ENCODE measurements at places on chromosomes 7 and 10. TPM values are rescaled to one million over a fixed set of nuclear protein-coding genes. Genes with fewer than 3 reads are reported as not detected.

DNA sequence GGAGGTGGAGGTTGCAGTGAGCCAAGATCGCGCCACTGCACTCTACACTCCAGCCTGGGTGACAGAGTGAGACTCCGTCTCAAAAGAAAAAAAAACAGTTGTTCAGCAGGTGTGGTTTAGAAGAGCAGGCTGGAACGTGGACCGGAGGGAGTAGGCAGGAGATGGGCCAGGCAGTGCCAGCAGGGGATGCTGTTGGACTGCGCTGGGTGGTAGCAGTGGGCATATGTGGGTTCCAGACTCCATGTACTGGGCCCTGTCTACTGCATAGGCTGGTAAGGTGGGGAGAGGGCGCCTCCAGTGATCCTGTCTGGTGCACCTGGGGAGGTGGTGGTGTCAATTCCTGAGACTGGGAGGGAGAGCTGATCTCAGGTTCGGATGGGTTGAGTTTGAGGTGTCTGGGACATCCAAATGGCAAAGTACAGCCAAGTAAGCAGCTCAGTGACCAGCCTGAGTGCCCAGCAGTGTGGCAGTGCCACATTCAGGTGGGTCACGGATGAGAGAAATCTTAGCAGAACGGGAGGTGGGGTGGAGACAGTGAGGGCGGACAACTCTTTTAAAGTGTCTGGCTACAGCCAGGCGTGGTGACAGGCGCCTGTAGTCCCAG, 25.9 kb downstream of the SFXN4 start:
- peak; percentile 62 for DNase-seq

- DNase-seq = no peak
These were observed 3.1 kb downstream of the FLNC start for GRCh38 chr7:128833148-128833945.

DNA sequence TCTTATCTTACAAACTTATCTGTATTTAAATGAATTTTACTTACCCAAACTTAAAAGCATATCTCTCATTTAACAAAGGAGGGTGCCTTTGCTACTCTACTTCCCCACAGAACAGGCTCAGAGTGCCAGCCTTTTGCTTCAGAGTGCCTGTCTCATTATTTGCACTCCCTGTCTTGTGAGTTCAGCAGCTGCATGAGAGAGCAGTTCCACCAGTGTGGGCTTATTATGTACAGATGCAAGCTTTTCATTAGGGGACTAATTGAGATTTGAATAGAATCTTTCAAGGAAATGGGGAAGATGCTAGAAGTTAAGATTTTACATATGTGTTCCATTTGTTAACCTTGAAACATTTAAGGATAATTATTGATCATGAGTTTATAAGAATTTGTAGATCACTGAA, 310.2 kb upstream of the LRRN3 start:
- DNase-seq = no peak

- no peak for DNase-seq
These were observed 2.0 kb downstream of the ACSM6 start for GRCh38 chr10:95196046-95196445.

DNA sequence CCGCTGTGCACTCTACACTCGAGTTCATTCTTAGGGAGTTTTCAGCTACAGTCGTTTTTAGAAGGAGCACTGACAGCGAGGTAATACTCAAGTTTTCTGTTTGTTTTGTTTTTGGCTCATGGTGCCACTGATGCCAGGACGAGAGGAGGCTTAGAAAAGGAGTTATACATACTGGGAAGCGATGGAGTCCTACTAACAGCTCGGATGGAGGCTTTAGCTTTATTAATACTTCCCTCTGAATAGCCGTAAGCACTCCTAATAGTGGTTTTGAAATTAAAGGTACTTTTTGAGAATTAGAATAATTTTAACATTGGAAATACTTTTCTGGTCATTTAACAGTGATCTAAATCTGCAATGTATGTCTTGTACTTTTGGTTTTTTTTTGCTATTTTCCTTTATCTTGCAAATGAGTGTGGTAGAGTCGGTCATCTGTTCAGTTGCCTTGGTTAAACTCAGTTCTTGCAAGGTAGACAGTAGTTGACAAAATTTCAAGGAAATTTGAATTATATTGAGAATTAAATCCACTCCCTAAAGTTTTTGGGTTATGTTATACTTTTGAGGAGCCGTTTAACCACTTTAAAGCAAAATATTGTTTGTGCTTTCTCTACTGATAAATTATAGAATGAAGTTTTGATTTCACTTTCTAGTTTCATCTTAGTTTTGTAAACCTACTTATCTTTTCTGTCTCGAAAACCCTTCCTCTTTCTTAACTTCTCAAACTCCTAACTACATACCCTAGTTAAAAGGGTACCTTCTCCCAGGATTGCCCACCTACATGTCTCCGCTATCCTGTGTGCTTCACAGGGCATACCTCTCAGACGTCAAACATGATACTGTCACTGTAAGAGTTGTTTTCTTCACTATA, 1.5 kb downstream of the HBP1 start:
- no peak for DNase-seq

Gene FBXL13
- total RNA-seq = 0.34 TPM

- DNase-seq = no peak
These were observed 16.4 kb upstream of the ADD3 start for GRCh38 chr10:109991266-109991855.

DNA sequence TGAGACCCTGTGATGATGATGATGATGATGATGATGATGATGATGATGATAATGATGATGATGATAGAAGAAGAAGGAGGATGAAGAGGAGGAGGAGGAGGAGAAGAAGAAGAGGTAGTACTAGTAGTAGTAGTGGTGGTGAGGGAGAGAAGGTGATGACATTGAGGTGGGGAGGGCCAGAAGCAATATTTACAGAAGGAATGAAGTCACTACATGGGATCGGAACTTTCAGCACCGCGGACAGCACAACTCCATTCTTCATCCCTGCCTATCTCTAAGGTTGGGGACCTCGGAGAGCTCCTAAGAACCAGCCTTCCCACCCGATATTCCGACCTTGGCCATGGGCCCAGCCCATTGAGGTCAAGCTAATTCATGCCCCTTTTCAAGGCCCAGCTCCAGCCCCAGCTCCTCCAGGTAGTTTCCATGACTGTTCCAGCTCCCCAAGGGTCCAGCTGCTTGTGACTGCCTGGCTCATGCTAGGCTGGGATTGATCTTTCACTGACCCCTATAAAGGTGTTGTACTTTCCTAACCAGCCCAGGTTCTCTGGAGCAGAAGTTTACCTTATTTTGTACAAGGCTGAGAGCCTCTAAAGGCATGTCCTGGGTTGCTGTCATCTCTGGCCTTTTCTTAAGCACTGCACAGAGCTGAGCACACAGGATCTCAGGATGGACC, 10.3 kb downstream of the CRHR2 start:
- DNase-seq = peak; percentile 52

DNA sequence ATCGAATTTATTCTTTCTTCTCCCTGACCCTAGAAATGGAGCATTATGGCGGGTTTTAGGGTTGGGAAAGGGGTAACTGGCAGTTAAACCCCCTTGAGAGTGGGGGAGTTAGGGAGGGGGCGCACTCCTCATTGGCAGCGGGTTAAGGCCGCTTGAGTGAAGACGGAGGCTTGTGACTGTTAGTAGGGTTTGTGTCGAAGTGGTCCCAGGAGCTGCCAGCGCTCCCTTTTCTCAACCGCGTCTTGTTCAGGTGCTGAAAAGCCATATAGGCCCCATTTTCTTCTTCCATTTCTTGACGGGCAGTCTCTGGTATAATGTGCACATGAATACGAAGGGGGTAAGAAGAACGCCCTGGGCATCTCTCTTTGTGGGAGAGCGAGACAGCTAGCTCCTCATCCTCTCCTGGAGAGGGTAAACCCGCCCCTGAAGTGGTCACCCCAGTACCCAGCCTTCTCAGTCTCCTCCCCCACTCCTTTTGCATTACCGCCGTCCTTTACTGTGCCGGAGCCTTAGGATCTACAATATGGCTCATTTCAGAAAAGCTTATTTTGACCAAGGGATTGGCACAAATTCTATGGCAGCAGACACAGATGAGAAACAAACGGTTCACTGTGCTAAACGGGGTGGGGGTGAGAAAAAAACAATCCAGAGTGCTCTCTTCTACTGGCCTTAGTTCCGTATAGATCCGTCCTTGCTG, 836 bp downstream of the KMT2E start:
- DNase-seq = peak; percentile 73

DNA sequence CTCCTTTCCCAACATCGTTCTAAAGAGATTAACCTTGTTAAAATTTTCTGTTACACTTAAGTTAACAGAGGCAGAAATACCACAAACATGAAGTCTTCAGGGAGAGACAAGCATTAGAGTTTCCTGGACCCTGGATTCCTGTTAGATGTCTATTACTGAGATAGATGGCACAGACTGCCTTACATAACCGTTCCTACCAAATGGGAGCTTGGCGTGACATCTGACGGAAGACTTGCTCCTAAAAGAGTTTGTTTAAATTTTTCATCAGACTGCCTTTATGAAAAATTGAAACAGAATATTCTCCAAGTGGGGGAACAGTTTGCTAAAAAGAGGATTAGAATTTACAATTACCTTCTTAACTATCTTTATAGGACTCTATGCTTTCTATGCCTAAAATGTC, 22.7 kb downstream of the ANK3 start:
- no peak for DNase-seq

DNA sequence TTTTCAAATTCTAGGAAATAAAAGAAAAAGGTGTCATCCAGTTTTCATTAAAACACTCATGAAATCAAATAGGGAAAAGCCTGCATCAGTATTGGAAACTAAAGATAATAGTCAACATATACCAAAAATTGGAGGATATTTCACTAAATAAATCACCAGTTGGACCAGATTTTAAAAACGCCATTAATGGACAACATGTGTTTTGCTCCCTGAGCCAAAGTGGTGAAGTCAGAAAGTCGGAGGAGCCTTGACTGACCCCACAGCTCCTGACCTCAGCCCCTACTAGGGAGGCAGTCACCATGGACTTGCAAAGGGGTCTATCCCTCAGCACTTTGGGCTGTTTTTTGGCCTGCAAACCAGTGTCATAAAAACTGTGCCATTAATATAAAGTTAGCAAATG, 98.3 kb upstream of the SEC61G start:
- no peak for DNase-seq

GRCh38 chr7:892648-893593, 16.6 kb downstream of the GET4 start:
- DNase-seq = no peak

Gene SEPTIN7
- total RNA-seq = 269 TPM

DNA sequence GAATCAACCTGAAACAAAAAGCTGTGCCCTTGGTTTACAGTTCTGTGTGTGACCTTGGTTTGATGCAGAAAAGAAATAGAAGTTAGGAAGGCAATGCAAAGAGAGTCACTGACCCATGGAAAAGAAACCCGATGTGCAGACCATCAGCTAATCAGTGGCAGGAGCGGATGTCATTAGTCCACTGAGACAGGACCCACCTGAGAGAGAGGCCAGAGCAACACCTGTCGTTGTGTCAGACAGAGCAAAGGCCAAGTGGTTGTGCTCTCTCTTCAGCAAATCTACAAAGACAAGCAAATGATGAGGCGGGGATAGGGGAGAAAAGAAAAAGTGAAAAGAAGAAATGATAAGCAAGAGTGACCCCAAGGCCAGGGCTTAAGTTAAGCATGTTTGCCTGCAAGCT, 8.7 kb downstream of the GAD2 start:
- DNase-seq = no peak

GRCh38 chr7:134947831-134948230, 38.5 kb upstream of the AGBL3 start:
- no peak for DNase-seq

DNA sequence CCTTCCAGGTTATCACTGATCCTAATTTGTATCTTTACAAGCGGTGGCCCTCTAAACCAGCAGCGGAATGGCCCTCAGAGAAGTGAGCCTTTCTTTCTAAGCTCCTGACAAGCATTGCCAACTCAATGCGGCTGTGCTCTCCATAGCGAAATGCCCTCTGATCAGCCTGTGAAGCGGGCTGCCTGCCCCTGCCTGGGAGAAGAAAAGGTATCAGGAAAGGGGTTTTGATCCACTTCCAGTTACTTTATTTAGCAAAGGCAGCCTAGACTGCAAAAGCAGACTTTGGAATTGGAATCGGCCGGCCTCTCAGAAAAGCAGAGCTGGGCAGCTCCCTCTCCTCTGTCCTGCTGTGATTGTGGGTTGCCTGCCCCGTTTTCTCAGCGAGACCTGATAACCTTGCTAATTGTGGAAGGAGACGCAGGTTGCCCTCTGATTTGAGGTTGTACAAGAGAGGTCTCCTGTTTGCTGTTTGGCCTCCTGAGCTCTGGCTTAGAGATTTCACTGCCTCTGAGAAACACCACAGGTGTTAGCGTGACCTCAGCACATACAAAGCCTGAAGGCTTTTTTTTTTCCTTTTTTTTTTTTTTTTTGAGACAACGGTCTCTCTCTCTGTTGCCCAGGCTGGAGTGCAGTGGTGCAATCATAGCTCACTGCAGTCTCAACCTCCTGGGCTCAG, 53.9 kb upstream of the SH2B2 start:
- no peak for DNase-seq

- no peak for DNase-seq
These were observed 66.0 kb downstream of the CLEC2L start for GRCh38 chr7:139589474-139589873.

GRCh38 chr7:5574770-5575269, 151.2 kb upstream of the TNRC18 start:
- no peak for DNase-seq

DNA sequence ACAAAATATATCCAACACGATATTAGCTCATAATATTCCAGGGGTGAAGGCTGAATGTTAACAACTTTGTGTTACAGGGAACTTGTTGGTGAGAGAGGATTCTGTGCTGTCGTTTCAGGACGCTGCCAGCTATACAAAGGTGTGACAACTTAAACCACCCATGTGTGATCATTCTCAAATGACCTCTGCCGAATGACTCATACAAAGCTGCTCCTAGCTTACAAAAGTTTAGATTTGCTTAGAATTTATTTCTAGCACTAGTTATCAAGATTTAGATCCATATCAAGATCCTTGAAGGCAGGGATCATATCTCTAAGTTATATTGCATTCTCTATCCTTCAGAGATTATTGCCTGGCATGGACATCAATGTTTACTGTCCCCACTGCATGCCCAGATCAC, 65.3 kb downstream of the COBL start:
- DNase-seq = no peak

Gene PRKG1
- total RNA-seq = not detected

GRCh38 chr7:137647905-137648565, 198.7 kb downstream of the DGKI start:
- no peak for DNase-seq

DNA sequence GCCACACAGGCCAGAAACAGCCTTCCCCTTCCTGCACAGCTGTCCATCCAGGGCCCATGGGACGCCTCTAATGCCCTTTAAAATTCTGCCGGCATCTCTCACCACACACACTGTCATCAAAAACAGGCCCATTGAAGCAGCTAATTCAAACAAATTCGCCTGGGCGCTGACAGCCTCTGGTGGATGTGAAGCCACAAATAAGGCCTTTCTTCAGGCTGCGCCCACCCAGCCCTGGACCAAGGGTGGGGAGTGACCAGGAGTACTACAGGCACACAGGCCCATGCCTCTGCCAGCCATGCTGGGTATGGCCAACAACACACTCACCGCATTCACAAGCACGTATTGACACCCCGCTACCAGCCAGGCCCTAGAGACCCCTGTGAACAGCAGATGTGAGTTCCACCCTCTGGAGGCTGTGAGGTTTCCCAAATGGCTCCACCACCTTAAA, 54.6 kb downstream of the SLIT1 start:
- no peak for DNase-seq

GRCh38 chr10:49598164-49598856, 11.8 kb upstream of the SLC18A3 start:
- no peak for DNase-seq

Measured in activated CD8-positive, alpha-beta T cell treated with anti-CD3 and anti-CD28 coated beads, Interleukin-2, amount 10 ng/mL, durations not matched to agents 7 days and 5 days (primary cell).